ENCODE measurements at places on chromosomes 7 and 10.

DNA sequence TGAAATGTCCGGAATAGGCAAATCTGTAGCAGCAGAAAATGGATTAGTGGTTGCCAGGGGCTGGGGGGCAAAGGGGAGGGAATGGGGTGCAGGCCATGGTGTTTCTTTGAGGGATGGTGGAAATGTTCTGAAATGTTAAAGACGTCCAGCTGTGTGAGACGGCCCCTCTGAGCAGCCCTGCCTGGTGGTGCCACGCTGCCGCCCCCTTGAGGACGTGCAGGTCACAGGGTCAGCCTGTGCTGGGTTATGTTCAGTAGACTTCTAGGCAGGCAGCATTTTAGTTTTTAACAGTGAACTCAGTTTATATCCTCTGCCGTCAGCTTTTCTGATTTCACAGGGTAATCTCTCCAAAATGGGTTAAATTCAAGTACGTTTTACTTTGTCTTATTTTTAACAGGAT, 9.4 kb downstream of the NUB1 start:
- DNase-seq = no peak

DNA sequence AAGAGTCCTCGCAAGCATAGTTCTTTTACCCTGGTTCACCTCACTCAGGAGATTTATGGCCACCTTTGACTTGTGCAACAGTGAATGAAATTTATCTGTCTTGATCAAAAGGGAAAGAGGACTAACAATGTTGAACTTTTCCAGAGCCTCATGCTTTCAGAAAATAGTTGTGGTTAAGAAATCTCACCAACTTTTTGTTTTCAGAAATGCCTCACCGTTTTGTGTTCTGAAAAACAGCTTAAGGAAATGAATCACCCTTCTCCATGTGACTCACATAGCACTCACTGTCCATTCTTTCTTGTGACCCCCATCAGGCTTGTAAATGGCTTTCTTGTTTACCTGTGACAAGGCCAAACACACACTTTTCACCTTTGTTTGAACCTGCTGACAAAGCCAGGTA, 148.6 kb upstream of the FAM3C start:
- DNase-seq = no peak

GRCh38 chr10:83820033-83820432, 319.3 kb upstream of the GHITM start:
- no peak for DNase-seq

- no peak for DNase-seq
These were observed 201.3 kb downstream of the MAD1L1 start for GRCh38 chr7:2031451-2031845.

GRCh38 chr7:100585511-100586265, at the start of gene LRCH4:
Gene LRCH4, minus strand, starts transcription at chr7:100586129. Its CDS starts 29 bp downstream, at chr7:100586100.
- DNase-seq = no peak

- no peak for DNase-seq
These were observed 2.6 kb downstream of the CLDN4 start for GRCh38 chr7:73833251-73833919.

DNA sequence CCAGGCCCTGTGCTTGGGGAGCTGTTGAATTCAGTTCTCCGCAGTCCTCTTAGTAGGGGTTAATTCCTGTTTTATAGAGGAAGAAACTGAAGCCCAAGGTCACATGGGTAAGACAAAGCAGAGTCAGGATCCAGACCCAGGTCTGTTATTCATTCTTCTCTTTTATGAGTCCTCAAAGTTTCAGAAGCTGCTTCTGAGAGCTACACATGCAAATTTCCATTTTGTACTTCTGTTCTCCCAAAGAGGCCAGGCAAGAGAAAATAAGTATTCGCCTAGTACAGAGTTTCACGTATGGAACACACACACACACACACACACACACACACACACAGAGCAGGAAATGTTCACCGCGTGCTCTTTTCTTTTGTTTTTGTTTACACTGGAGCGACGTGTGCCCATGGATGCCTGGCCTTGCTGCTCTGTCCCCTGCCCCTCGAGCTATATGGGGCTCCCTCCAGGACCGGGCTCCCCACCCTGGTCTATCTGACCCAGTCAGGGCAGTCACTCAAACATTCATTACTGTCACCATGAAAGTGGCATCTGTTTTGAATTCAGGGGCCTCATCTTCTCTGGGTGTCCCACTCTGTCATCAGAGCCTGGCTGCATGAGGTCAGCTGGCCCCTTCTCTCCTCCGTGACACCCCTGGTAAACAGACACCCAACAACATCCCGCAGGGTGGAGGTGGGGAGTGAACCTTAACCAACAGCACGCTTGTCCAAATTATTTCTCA, 84.4 kb downstream of the TNS3 start:
- no peak for DNase-seq

GRCh38 chr10:117074621-117075020, 63.4 kb downstream of the VAX1 start:
- DNase-seq = no peak

DNA sequence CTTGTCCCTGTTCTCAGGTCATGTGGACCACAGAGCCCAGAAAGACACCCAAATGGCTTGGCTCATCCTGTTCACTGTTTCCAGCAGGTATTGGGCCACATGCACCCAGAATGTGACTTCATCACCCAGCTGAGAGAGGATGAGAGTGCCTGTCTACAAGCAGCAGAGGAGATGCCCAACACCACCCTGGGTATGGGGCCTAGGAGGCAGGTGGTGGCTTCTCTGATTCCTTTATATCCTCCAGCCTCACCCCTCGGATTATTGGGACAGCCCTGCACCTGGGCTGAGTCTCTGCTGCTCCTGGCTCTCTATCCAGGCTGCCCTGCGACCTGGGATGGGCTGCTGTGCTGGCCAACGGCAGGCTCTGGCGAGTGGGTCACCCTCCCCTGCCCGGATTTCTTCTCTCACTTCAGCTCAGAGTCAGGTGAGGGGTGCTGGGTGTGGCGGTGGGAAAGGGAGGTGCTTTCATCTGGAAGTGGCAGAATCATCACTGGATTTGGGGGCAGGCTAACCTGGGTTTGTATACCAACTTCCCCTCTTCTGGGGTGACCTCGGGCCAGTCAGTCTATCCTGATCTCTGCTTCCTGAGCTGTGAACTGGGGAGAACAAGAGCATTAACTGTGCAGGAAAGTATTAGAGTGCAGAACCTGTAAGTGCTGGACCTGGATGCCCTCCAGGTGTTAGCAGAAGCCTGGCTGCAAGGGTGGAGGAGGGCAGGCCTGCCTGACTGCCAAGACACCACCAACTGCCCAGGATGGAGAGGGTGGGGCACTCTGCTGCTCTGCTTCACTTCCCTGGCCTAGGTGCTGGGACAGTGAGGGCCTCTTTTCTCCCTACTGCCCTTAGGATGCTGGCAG, 5.2 kb downstream of the GHRHR start:
- DNase-seq = no peak

DNA sequence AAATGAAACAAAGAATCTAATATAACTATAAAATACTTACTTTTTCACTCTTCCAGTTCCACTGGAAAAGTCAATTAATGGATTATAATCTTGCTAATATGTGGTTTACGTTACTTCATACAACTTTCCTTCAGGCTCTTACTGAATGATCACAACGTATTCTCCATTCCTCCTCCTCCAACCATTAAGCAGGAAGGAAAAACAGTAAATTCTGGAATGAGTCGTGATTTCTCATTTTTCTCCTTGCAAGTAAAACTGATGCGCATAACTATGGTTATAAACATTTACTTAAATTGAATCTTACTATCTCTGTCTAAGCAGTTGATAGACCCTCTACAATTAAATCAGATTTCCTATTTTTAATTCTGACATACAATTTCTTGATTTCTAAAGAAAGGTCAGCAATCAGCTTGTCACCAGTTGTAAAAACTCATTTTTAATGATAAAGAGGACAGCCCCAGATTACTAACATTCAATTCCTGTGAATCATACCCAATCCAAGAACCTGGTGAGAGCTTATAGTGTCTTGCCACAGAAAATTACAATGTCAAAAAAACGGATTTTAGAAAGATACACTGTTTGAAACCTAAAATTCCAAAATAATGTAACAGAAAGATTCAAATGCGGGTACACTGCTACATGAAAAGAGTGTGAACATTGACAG, 64.3 kb downstream of the EZH2 start:
- no peak for DNase-seq

DNA sequence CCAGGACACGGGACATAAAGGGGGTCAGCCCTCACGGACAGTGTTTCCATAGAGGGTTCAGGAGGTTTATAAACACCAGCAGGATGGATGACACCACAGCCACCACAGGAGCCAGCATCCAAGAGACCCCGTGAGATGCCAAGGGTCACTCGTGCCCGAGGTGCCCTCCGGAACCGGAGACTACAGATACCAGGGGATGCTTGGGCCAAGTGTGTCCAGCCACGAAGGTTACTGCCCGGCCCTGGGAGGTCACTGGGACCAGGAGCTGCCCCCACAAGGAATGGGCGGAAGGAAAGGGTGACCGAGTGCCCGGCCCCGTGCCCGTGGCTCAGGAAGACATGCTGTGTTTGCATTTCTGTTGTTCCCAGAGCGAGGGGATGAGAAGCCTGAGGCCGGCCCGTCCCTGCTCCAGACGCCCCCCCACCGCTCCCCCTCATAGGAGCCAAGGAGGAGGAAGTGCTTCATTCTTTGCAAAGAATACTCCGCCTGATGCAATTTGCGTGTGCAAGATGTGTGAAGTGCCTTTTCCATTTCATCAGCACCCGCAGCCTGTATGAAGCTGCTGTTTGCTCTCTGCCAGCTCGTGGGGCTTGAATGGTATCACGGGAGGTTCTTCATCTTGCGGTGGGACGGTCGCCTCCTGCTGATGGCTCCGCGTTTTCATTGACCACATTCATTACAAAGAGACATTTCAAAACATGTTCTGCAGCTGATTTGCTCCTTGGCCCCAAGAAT, 176.4 kb downstream of the ELFN1 start:
- DNase-seq = no peak

- no peak for DNase-seq
These were observed 64.0 kb downstream of the ERCC6 start for GRCh38 chr10:49474901-49475300.

DNA sequence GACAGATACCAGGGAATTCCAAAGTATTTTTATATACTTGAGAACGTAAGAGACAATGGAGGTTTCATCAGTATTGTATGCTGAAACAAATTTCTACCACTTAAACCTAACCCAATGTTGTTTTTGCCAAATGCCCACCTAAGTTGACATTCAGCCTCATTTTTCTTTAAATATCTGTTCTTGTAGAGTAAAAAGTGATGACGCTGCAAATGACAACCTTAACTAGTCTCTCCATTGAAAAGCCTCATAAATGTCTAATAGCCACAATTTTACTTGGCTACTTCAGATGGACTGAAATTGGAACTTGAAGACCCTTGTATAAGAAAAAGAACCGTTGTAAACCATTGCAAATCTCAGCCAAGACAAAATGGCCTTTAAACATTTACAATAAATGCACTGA, 176.9 kb downstream of the CRPPA start:
- no peak for DNase-seq

GRCh38 chr7:25858200-25858524, 293.8 kb upstream of the NFE2L3 start:
- DNase-seq = no peak

- DNase-seq = no peak
These were observed 1.7 kb downstream of the RASGEF1A start for GRCh38 chr10:43264965-43265798.

- no peak for DNase-seq
These were observed 46.0 kb downstream of the ST7 start for GRCh38 chr7:116999311-116999710.

DNA sequence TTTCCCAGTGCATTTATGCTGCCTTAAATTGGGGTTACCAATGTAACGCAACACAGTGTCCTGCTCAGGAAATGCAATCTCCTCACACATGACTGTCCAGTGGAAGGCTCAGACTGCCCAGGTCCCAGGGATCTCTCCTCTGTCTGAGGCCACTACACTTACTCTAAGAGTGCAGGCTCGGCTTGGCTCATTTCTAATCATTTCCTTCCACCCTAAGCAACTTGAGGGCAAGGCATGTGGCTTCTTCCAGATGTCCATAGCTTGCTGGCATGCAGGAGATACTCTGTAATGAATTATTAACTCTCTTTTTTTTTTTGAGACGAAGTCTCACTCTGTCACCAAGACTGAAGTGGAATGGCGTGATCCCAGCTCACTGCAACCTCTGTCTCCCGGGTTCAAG, 23.7 kb downstream of the PLAC9 start:
- no peak for DNase-seq

GRCh38 chr10:52453501-52453900, 139.4 kb downstream of the DKK1 start:
- DNase-seq = no peak

GRCh38 chr10:123645615-123646014, 20.5 kb upstream of the GPR26 start:
- DNase-seq = no peak

DNA sequence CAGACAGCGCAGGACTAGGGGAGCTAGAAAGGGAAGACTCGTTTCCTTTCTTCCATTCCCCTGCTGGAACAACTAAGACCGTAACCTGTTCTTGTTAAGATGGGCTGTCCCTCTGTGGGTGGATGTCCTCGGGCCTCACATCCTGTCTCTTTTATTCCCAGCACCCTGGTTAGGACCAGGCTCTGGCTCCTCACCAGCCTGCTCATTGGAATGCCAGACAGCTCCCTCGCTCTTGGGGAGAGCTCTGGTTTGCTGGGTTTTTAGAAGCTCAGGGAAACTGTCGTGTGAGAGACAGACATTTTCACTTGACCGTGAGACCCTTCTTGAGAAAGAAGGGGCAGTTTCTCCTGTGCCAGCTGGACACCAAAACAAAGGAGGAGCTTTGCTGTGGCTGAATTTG, 58.1 kb upstream of the HABP2 start:
- no peak for DNase-seq

GRCh38 chr7:69764147-69764546, 165.9 kb downstream of the AUTS2 start:
- DNase-seq = no peak

DNA sequence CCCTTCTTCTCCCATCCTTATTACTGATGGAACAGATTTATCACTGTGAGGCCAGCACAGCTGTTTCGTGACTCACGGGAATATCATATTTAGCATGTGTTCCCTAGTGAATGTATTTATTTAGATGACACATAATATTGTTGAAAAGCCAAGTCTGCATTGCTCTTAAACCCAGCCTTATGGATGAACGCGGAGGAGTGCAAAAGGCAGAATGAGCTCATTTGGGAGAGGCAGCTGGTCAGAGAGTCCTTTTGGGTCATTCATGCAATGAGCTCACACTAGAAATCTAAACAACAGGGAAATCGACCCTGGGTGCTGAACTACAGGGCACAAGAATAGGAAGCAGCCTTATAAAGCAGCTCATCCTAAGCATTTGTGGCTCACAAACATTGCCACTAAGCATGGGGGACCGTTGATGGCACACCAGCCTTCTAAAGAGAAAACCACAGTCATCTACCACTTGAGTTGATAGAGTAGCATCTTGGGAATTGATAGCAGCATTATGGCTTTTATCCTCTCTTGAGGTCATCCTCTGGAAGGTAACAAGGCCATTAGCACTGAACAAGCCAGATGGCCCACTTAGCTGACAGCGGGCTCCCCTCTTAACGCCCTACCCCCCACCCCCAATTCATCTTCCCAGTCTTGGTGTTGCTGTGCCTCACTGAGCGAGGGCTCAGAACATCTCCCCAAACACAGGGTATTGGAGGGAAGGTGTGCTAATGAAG, 32.9 kb upstream of the SDK1 start:
- peak; percentile 31 for DNase-seq

- DNase-seq = no peak
These were observed 3.9 kb downstream of the MYL10 start for GRCh38 chr7:101625031-101625791.

- no peak for DNase-seq
These were observed 59.3 kb downstream of the BMPER start for GRCh38 chr7:33964417-33965182.

Measured in anterior cingulate cortex (tissue), 58 donors.